ENCODE measurements at places on chromosomes 12 and 14.
A peak's percentile ranks its signal among the peaks of the same experiment; 100 is the strongest.

- DNase-seq, result no peak
Measured at GRCh38 chr12:41223600-41223999, 35.5 kb downstream of the PDZRN4 start.

GRCh38 chr12:69112616-69113015 lies 126.8 kb upstream of the CPSF6 start:
- no peak for DNase-seq

DNA sequence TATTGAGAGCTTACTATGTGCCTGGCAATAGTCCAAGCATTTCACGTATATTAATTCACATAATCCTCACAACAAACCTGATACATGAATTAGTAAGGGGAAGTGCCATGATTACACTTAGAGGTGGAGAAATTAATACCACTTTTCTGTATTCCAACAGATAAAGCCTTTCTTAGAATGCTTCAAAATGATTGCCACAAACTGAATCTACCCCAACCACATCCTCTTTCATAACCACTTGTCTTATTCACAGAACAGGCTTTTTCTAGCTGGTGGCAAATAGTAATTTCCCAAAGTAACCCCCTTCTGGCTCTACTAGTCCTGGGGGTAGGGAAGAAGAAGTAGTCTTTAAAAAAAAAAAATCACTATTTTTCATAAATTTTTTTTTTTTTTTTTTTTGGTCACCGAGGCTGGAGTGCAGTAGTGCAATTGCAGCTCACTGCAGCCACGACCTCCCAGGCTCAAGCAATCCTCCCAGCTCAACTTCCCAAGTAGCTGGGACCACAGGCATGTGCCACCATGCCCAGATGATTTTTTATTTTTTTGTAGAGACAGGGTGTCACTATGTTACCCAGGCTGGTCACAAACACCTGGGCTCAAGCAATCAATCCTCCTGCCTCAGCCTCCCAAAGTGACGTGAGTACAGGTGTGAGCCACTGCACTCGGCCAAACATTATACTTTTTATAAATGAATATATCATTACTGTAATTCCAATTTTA lies 59.0 kb upstream of the ARID2 start:
- DNase-seq, result no peak

GRCh38 chr14:69749956-69750355 lies 17.0 kb upstream of the SRSF5 start:
- no peak for DNase-seq

DNA sequence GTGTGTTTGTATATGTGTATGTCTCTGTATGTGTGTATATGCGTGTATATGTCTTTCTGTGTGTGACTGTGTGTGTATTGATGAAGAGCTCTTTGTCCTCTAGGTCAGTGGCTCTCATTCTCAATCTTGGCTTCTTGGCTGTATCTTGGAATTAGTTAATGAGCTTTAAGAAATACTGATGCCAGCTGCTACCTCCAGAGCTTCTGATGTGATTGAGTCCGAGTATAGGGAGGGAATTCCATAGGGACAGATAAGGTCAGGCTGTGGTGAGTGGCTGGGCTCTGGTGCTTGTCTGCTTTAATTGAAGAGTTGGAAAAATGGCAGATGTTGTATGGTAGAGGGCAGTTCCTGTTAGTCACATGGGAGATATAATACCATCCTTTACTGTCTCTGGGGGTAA lies 140.1 kb downstream of the C12orf75 start:
- DNase-seq, result no peak

- peak; percentile 77 for DNase-seq
Measured at GRCh38 chr12:110688446-110689280, at the start of gene HVCN1. Gene HVCN1, minus strand, starts transcription at chr12:110689115. Its CDS starts 5,870 bp downstream, at chr12:110683245.

DNA sequence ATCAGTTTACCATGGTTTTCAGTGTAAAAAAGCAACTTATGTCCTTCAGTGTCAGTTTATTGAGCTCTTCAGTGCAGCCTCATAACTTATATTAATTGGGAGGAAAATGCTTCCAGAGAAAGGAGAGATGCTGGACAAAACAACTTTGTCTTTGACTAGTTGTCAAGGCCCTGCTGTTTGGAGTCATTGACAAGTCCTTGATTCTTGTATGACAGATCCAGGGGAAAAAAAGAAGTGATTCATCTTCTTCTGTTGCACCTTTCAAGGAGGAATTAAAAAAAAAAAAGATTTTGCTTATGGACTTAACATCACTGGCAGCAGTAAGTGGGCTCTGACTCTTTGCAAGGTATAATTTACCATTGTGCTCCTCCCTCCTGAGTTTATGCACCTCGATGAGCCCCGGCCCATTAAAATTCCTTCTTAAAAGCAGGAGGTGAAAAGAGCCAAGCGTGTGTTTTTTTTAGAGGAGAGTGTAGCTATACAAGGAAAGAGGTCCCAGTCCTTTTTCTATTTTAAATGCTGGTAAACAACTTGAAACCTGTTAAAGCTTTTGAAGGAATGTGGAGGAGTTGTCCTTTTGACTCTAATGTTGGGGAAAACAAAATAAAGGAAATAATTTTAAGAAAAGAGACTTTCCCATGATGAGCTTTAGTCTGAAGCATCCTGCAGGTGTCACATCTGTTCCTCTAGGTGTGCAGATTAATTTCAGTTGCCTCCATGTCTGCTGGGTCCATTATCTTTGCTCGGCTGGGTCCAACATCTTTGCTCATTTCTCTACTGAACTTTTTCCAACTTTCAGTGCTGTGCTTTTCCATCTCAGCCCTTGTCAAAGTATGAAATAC lies 431.6 kb downstream of the RAD51B start:
- DNase-seq, result no peak

DNA sequence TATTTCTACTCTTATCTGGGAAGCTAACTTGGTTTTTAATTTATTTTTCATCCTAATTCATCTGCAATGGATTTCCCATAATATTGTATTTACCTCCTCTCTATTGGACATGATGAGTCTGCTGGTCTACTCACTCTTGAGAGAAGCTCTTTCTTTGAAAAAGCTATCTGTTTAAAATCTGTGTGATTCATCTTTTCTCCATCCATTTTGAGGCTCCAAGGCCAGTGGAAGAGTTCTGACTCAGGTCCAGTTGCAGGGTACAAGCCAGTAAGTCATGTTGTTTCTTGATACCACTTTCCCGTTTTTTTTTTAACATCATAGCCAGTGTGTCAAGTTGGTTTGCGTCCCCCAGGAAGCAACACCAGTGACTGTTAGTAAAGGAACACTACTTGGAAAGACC lies 160.3 kb upstream of the BMP4 start:
- DNase-seq, result no peak

DNA sequence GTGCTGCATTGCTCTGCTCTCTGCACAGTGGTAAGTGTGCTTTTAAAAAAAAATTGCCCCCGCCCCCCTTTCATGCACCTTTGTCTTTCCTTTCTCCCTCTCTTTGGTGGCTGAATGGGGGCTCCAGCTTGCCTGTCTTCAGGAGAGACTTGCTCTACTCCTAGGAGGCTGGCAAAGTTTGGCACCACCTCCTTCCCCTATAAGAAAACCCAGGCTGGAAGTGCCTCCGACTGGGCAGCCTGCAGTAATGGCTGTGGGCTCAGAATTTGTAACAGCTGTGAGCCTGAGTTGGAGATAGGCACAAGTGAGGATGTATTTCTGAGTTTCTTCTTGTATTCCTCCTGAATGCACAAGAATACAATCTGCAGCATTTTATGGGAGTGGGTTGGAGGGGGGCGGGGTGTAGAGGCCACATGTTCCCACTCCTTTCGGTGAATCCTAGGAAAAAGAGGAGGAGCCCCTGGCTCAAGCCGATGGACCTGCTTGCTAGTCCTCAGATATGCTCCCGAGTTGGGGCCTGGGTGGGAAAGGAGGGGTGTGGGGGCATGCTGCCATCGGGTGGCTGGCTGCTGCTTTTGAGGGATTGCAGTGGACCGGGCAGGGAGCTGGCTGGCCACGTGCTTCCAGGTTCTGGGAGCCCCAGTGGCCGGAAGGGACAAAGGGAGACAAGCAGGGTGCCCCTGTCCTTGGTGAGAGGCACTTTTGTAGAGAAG lies 124.3 kb downstream of the TSPAN9 start:
- DNase-seq, result no peak

GRCh38 chr12:77202457-77203060 lies 137.2 kb upstream of the E2F7 start:
- no peak for DNase-seq

DNA sequence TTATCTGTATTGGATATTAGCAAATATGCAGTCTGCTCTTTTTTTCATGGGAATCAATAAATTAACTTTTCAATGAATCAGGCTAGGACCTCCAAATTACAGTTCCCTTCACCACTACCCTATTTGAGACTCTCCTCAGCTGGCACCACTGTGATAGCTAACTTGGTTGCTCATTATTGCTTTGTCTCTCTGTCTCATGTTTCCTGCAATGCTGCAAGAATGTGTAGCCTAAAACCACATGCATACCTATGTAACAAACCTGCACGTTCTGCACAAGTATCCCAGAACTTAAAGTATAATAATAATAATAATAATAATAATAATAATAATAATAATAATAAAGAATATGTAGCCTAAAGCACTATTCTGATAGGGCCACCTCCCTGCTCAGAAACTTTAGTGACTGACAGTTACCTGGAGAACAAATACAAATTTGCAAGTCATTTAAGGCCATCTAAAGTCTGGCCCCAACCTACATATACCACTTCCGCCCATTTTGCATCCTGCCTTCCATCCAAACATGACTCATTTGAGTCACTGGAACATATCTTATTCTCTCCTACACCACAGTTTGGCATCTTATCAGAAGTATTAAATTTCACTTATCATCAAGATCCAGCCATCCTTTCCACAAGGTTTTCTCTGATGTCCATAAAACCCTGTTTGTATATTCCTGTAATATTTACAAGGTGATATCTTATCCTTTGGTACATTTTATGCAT lies 215.1 kb downstream of the LRRK2 start:
- no peak for DNase-seq

- DNase-seq, result no peak
Measured at GRCh38 chr12:122412851-122413433, 9.5 kb downstream of the CLIP1 start.

DNA sequence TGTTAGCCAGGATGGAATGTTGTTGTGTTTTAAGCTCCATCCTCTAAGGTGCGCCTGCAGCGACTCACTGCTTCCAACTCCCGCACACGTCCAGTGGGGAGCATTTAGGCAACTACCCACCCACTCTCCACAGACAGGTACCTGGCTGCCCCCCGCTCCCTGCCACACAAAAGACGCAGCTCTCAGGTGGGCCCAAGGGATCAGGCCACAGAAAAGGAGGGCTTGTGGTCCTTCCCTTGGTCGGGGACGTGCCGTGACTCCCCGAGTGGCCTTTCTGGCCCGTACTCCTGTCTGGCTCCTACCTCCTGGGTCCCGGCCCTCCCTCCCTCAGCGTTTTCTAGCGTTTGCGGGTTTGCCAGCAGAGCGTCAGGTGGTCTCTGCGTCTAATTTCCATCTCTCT lies 16.2 kb downstream of the TEDC1 start:
- no peak for DNase-seq

GRCh38 chr12:43973385-43973784 lies 137.5 kb downstream of the TMEM117 start:
- no peak for DNase-seq

DNA sequence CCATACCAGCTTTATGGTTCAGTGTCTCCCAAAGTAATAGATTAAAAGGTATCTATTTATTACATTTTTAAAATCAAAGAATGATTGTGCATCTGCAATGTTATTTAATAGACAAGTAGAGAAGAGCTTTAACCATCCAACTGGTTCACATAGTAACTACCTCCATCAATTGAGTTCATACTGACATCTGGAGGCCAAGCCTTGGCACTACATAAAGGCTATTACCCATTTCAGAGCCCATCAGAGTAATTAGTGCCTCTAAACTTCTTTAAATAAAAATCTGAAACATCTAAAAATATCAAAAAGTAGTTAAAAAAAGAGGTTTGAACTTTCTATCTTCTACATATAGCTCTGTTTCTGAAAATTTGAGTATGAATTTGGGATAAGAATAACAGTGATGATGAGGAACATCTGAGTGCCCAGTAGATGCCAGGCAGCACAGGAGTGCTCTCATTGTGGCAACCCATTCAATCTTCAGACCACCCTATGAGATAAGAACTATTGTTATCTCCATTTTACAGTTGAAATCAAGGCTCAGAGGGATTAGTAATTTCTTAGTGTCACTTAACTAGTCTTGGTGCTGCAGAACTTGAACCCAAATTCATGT lies 132.9 kb upstream of the DAAM1 start:
- DNase-seq, result peak; percentile 63

GRCh38 chr12:124248941-124249825 lies 45.7 kb upstream of the RFLNA start:
- DNase-seq, result no peak

DNA sequence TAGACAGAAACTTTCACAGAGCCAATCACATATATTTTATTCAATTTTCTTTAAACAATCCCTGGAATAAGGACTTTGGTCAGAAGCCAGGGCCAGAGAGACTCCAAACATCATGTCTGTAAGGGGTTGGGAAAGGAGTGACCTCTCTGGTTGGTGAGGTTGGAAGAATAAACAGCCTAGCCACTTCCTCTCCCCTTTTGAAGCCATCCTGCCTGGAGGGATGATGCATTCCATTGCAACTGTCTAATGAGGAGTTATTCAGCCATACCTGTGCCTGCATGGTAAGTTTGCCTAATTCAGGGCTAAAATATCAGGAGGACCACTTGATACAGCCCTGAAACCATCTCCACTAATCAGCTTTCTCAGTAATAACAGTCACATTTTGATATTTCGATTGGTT lies 299.8 kb downstream of the KCNH5 start:
- no peak for DNase-seq

DNA sequence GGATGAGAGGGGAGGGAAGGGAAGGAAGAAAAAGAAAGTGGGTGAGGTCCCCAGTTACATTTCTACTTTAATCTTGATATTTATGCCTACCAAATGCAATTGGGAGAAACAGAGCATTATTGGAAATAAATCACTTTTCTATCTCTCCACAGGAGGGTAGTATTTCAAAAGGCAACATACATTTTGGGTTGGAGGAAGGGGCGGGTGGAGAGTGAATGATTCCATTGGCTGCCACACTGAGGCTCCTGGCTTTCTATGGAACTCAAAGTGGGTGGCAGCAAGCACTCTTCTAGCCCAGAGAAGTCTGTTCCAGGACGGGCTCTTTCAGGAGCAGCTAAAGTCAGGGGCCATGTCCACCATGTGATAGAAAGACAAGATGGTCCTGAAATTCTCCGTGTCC lies 441.3 kb downstream of the DAD1 start:
- DNase-seq, result no peak

GRCh38 chr14:102917056-102917385 lies 5.4 kb upstream of the AMN start:
- DNase-seq, result no peak

DNA sequence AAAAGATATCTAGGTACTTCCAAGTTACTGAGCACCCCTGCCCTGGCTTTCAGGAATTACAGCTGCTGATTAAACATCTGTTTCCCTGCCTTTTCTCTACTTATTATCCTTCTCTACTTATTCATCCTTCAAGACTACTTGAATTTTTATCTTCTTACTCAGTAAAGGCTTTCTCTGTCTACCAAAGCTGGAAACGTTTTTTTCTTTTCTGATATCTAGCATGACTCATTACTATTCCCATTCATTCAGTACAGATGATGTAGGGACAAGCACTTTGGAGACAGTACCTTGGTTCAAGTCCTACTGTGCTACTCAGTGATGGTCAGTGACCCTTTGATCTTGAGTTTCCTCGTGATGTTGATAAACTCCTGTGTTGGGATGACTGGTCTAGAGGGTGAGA lies 848.7 kb downstream of the NRXN3 start:
- no peak for DNase-seq

Measured in frontal cortex (tissue), 4 donors.